ENCODE measurements at places on chromosomes 5 and 9. TPM values are rescaled to one million over a fixed set of nuclear protein-coding genes. Genes with fewer than 3 reads are reported as not detected.

Gene VAV2
- 33.2 TPM for total RNA-seq

Gene ANKRD34B
- not detected for total RNA-seq

Gene LIFR
- 10.6 TPM for total RNA-seq

Gene SMC2
- total RNA-seq: 20.5 TPM

Gene CD180
- total RNA-seq: not detected

Gene FLT4
- total RNA-seq: 0.17 TPM

GRCh38 chr5:72170101-72170500 is 62.8 kb downstream of the MAP1B start:
- no peak overlapping the region for H3K27ac ChIP-seq
- no peaks in the 10 kb centered on the region for H3K4me1 ChIP-seq
- no peaks in the 10 kb centered on the region for H3K27me3 ChIP-seq
- no peaks in the 10 kb centered on the region for H3K36me3 ChIP-seq

DNA sequence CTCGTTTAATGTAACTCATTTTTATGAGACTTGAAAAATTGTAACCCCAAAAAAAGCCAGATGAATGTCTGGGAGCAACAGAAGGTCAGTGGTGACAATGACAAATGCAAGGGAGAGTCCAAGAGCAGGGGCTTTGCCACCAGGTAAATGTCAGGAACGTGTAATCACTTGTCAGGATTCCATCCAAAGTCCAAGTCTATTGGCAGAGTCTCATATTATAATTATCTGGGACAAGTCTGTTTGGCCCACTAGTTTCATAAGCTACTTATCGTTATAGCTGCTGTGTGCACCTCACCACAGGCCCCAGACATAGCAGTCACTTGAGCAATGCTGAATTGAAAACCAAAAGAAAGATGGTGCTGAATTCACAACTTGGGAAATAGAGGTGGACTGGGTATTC is 180.8 kb downstream of the DNAH5 start:
- H3K4me3 ChIP-seq: no peak overlapping the region
- H3K4me1 ChIP-seq: no peaks in the 10 kb centered on the region
- no peak overlapping the region for H3K27ac ChIP-seq
- no peak for DNase-seq

GRCh38 chr5:82635561-82636288 is 357.6 kb upstream of the RPS23 start:
- H3K36me3 ChIP-seq: no peaks in the 10 kb centered on the region
- H3K27me3 ChIP-seq: no peaks in the 10 kb centered on the region

DNA sequence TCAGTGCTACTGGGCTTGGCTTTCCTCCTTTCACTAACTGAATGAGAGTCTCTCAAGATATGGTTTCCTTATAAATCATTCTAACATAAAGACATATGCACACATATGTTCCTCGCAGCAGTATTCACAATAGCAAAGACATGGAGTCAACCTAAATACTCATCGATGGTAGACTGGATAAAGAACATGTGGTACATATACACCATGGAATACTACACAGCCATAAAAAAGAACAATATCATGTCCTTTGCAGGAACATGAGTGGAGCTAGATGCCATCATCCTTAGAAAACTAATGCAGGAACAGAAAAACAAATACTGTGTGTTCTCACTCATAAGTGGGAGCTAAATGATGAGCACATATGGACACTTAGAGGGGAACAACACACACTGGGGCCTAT is 32.5 kb upstream of the HMHB1 start:
- no peak for DNase-seq
- H3K4me1 ChIP-seq: peaks cover 2% of the 10 kb centered on the region
- H3K27ac ChIP-seq: no peak overlapping the region
- no peaks in the 10 kb centered on the region for H3K27me3 ChIP-seq
- H3K36me3 ChIP-seq: no peaks in the 10 kb centered on the region

DNA sequence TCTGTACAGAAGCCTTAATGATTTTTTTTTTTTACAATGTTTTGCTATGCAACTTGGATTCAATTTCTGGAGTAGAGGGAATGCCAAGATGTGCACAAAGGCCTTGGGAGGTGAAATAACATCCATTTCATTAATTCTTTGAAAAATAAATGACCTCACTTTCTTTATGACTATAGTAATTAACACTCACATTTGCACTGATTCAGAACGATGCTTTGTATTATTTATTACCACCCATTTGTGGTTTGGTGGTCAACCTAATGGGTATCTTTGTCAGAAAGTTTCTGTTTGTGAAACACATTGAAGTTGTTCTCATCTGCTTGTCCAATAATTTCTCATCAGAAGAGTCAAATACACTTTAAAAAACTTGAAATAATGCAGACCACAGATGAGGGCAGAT is 169.3 kb downstream of the NTRK2 start:
- H3K4me1 ChIP-seq: no peaks in the 10 kb centered on the region
- no peaks in the 10 kb centered on the region for H3K36me3 ChIP-seq
- no peak for DNase-seq

DNA sequence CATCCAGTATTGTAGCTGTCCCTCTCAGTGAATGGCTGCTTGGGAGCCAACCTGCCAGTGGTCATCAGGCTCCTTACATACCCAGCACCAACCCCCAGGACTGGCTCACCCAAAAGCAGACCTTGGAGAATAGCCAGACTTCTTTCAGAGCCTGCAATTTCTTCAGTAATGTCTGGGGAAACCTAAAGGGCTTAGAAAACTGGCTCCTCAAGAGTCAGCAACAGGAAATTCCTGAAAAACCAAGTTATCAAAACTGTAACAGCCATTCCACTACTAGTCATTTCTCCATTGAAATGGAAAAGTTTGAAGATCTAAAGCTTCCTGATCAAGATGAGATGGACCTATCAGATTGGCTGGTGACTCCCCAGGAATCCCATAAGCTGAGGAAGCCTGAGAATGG is 12.3 kb upstream of the STING1 start:
- H3K4me1 ChIP-seq: peaks cover 30% of the 10 kb centered on the region
- H3K36me3 ChIP-seq: no peaks in the 10 kb centered on the region
- no peaks in the 10 kb centered on the region for H3K27me3 ChIP-seq
- H3K4me3 ChIP-seq: no peak overlapping the region

DNA sequence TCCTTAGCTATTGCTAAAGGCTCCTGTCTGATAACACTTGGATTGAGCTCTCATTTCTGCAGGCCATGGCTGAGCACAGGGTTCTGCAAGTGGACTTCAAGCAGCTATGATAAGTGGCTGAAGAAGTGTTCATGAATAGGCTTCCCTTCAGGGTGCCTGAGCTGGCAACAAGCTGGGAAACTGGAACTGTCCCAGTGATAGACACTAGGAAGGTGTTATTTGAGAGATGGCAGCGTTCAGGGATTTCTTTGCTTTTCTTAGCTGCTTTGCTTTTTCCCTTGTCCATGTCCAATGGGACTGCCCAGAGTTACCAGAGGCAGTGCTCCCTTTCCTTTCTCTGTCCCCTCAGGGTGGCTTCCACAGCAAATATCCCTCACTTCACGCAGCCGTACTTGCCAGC is 75.8 kb downstream of the INIP start:
- no peak overlapping the region for H3K4me3 ChIP-seq
- H3K27me3 ChIP-seq: no peaks in the 10 kb centered on the region
- no peak for DNase-seq
- H3K27ac ChIP-seq: no peak overlapping the region

- H3K27ac ChIP-seq: no peak overlapping the region
- H3K27me3 ChIP-seq: no peaks in the 10 kb centered on the region
- no peaks in the 10 kb centered on the region for H3K36me3 ChIP-seq
- peaks cover 6% of the 10 kb centered on the region for H3K4me1 ChIP-seq
- no peak overlapping the region for H3K4me3 ChIP-seq
Observed at GRCh38 chr9:124251605-124252378, 6.0 kb upstream of the NEK6 start.

DNA sequence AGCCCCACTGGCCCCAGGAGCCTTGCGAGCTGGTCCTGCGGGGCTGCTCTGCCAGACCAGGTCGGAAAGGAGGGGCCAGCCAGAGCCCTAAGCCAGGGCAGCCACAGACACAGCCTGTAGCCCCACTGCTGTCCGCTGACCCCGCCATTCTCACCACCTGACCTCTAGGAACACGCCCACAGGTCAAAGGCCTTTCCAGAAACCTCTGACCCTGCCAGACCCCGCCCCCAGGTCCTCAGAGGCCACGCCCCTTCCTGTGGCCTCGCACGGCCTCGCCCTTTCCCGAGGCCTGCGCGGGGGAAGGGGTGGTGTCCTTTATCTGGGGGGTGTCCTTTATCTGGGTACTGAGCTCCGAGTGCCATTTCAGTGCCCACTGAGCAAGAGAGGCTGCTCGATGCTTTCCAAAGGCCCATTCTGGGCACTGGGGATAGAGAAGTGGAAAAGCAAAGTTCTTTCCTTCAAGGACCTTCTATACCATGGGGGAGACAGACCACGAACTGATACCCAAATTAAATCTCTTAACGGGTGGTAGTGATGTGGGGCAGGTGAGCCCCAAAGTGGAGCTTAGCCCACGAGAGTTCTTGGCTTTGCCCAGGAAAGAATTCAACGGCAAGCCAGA is 46.5 kb downstream of the P4HA2 start:
- no peak overlapping the region for H3K4me3 ChIP-seq
- H3K27ac ChIP-seq: no peak overlapping the region
- no peaks in the 10 kb centered on the region for H3K36me3 ChIP-seq

DNA sequence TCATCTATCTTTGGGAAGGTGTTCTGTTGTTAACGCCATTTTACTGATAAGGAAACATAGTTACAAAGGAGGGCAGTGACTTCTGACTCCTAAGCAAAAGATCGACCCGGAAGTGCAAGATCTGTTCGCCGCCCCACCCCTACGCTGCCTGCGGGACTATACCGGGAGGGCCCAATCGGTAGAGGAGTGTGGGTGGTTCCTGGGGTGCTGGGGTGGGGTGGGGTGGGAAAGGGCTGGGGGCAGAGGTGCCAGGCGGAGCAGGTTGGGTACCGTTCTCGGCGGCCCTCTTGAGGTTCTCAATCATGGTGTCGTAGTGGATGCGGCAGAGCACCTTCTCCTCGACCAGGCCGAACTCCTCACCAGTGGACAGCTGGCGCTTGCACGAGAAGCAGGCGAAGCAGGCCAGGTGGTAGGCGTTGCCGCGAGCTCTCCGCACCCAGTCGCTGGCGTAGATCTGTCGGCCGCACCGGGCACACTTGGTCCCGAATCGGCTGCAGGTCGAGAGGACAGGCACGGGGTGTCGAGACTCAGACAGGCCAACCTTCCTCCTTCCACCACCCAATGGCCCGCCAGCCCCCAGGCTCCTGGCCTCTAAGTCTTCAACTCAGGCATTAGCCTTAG is 11.8 kb downstream of the LHX6 start:
- H3K4me3 ChIP-seq: no peak overlapping the region
- H3K4me1 ChIP-seq: peaks cover 23% of the 10 kb centered on the region
- DNase-seq: no peak
- H3K36me3 ChIP-seq: no peaks in the 10 kb centered on the region
- no peaks in the 10 kb centered on the region for H3K27me3 ChIP-seq
- no peak overlapping the region for H3K27ac ChIP-seq

- no peak overlapping the region for H3K27ac ChIP-seq
- H3K27me3 ChIP-seq: no peaks in the 10 kb centered on the region
- no peaks in the 10 kb centered on the region for H3K4me1 ChIP-seq
- no peak for DNase-seq
- H3K4me3 ChIP-seq: no peak overlapping the region
Observed at GRCh38 chr9:97964901-97965300, 18.2 kb upstream of the ANP32B start.

- H3K4me1 ChIP-seq: no peaks in the 10 kb centered on the region
- no peak for DNase-seq
- no peak overlapping the region for H3K27ac ChIP-seq
- H3K4me3 ChIP-seq: no peak overlapping the region
Observed at GRCh38 chr9:110316261-110317075, 21.2 kb downstream of the TXNDC8 start.

GRCh38 chr9:113005777-113006176 is 6.2 kb downstream of the ZNF883 start:
- DNase-seq: no peak
- H3K4me1 ChIP-seq: no peaks in the 10 kb centered on the region
- H3K36me3 ChIP-seq: no peaks in the 10 kb centered on the region
- H3K4me3 ChIP-seq: no peak overlapping the region
- H3K27ac ChIP-seq: no peak overlapping the region
- H3K27me3 ChIP-seq: no peaks in the 10 kb centered on the region

GRCh38 chr9:97039514-97039860 is 545 bp upstream of the CTSV start:
- peak; percentile 58 for DNase-seq
- H3K27ac ChIP-seq: peak overlapping the region; percentile 48
- H3K27me3 ChIP-seq: no peaks in the 10 kb centered on the region
- no peaks in the 10 kb centered on the region for H3K36me3 ChIP-seq
- peaks cover 3% of the 10 kb centered on the region for H3K4me1 ChIP-seq

GRCh38 chr5:127988146-127988760 is 95.3 kb upstream of the SLC12A2 start:
- H3K4me1 ChIP-seq: peaks cover 13% of the 10 kb centered on the region
- no peaks in the 10 kb centered on the region for H3K36me3 ChIP-seq
- peak; percentile 48 for DNase-seq
- H3K4me3 ChIP-seq: no peak overlapping the region
- H3K27me3 ChIP-seq: no peaks in the 10 kb centered on the region

DNA sequence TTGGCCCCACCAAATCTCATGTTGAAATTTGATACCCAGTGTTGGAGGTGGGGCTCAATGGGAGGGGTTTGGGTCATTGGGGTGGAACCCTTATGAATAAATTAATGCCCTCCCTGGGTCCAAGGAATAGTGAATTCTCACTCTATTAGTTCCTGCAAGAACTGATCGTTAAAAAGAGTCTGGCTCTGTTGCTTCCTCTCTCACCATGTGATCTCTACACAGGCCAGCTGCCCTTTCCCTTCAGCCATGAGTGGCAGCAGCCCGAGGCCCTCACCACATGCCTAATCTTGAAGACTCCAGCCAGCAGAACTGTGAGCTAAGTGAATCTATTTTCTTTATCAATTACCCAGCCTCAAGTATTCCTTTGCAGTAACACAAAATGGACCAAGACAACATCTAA is 106.0 kb downstream of the CAAP1 start:
- no peaks in the 10 kb centered on the region for H3K36me3 ChIP-seq
- no peaks in the 10 kb centered on the region for H3K27me3 ChIP-seq
- no peak overlapping the region for H3K27ac ChIP-seq
- no peak overlapping the region for H3K4me3 ChIP-seq

GRCh38 chr5:18395126-18396110 is 761.2 kb downstream of the TAF11L14 start:
- no peaks in the 10 kb centered on the region for H3K4me1 ChIP-seq
- H3K36me3 ChIP-seq: no peaks in the 10 kb centered on the region
- no peaks in the 10 kb centered on the region for H3K27me3 ChIP-seq

DNA sequence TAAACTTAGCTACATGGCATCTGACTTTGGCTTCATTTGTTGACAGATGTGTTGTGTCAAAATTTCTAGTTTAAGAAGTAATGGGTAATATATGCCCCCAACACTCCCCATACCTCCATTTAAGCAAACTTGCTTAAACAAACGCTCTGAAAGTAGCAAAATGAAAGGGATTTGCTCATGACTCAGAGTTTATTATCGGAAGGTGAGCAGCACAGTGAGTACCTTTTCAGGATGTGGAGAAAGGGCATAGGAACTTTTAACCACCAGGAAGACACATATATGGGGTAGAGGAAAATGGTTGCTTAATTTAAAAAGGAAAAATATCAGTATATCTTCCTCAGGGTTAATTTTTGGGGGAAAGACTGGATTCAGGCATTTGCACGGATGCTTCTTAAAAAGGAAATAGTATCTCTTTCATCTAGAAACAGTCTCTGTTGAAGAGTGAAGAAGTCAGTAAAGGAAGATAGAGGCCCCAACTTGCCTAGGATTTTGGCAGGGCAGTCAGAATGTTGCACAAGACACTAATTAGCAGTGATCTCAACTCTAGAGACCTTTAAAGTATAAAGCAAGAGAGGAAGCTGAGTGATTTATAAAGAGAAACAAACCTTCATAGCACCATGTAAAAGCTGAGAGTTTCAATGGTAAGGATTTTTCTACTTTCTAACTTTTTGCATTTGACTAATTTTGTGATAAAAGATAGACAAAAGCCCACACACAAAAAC is 155.1 kb downstream of the TRIO start:
- no peak overlapping the region for H3K27ac ChIP-seq
- H3K4me1 ChIP-seq: no peaks in the 10 kb centered on the region
- no peaks in the 10 kb centered on the region for H3K27me3 ChIP-seq
- H3K36me3 ChIP-seq: peaks cover 8% of the 10 kb centered on the region
- no peak overlapping the region for H3K4me3 ChIP-seq
